ENCODE measurements at places on chromosomes 6 and 20.

- no peak for DNase-seq
These were observed 115.4 kb downstream of the SLC23A2 start for GRCh38 chr20:4885877-4886276.

DNA sequence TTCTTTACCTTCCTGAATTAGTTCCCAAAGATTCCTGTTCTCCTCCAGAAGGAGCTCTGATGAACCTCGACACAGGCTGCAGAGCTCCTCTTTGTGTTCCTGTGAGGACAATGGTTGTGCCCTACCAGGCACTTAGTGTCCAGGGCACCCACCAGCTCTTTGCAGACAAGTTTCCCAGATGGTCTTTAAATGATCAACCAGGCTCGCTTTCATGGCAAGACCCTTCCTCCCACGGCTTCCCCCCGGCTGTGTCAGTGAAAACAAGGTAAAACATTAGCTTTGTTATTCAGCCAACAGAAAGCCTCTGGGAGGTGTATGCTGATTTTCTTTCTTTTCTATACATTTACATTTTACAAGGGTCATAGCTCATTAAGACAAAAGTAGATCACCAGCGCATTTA is 32.3 kb upstream of the CNKSR3 start:
- no peak for DNase-seq

GRCh38 chr20:22430746-22431168 is 153.6 kb downstream of the FOXA2 start:
- no peak for DNase-seq

- no peak for DNase-seq
These were observed 129.7 kb upstream of the FAM83B start for GRCh38 chr6:54716877-54717276.

DNA sequence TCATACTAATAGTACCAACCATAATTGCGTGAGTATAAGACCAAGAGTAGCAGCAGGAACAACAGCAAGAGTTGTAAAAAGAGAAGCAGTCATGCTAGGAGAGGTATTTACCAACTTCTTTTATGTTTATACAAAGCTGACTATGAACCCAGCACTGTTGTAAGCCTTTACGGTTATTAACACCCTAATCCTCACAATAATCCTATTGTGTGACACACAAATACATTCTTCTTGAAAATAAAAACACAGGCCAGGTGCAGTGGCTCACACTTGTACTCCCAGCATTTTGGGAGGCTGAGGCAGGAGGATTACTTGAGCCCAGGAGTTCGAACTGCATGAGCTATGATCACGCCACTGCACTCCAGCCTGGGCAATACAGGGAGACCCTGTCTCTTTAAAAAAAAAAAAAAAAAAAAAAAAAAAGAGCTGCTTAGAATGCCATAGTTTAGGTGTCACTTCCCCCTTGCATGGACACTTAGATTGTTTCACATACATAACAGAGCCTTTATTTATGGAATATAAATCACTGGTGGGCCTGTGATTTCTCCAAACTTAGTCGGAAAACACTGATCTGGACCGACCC is 20.2 kb downstream of the HCK start:
- DNase-seq: peak; percentile 16

DNA sequence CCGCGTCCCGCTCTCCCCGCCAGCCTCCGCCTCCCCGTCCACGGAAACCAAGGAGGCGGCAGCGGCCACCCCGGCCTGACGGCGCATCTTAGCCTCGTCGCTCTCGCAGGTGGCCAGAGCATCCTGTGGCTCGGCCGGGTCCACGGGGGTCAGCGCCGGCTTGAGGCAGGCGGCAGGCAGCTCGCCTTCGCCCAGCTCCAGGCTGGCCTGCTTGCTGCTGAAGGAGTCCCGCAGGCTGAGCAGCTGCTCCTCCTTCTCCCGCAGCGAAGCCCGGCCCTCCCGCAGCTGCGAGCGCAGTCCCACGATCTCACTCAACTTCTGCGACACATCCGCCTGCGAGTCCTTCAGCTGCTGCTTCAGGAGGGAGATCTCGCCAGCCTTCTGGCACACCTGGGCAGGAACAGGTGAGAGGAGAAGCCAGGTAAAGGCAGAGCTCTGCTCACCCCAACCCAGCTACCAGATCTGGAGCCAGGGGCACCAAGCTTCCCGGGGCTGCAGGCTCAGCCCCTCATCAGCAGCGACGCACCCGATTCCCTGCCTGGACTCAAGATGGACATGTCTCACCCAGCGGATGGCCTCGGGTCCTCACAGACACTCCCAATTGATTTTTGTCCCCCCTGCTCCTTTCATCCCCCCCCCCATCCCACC is 5.2 kb upstream of the FASTKD5 start:
- no peak for DNase-seq

- no peak for DNase-seq
These were observed 86.0 kb downstream of the AFG1L start for GRCh38 chr6:108380876-108381275.

- DNase-seq: no peak
These were observed 61.3 kb downstream of the TRERF1 start for GRCh38 chr6:42390228-42390934.

GRCh38 chr6:109102762-109103161 is 7.5 kb downstream of the CEP57L1 start:
- no peak for DNase-seq

DNA sequence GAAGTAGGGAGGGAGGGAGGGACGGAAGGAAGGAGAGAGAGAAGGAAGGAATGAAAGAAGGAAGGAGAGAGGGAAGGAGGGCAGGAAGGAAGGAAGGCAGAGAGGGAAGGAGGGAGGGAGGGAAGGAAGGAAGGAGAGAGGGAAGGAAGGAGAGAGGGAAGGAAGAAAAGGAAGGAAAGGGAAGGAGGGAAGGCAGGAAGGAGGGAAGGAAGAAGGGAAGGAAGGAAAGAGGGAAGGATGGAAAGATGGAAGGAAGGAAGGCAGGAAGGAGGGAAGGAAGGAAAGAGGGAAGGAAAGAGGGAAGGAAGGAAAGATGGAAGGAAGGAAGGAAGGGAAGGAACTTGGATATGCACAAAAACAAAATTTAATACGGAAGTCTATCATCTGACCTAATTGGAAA is 844.5 kb upstream of the DEFB115 start:
- no peak for DNase-seq

DNA sequence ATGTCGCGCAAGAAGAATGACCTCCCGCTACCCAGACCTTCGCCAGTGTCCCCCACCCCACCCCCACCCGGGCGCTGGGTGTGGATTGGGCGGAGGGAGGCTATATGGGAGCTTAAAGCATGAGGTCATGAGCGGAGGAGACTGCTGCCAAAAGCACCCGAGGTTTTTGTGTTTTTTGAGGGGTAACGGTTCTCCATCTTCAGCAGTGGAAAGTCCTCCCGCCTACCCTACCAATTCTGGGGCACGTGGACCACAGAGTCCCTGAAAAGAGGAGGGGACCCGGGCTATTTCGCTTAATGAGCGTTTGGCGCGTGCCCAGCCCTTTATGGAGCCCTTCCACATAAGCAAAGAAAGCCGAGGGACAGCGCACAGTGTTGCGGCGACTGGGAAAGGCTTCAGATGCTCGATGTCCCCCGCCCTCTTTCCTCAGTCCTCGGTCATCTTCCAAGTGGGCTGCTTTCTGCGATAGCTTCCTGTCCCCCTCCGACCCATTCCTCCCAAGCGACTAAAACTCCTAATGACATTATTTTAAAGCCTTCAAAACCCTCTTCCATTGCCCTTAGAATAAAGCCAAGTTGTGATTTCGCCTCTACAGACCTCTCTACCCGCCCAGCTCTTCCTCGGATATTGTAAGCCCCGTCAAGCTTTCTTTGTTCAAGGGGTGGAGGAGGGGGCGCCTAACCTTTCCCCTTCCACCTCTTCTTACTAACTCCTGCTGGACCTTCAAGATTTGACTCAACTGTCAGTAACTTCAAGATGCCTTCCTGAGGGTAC is 2.1 kb upstream of the TRERF1 start:
- DNase-seq: peak; percentile 72

- no peak for DNase-seq
These were observed 37.9 kb upstream of the RFPL4B start for GRCh38 chr6:112309244-112309643.

- no peak for DNase-seq
These were observed 204.7 kb upstream of the ARG1 start for GRCh38 chr6:131368198-131368911.

GRCh38 chr6:127586372-127586771 is 9.4 kb downstream of the C6orf58 start:
- no peak for DNase-seq

- peak; percentile 54 for DNase-seq
These were observed 10.6 kb downstream of the RPS10 start for GRCh38 chr6:34414999-34415858.

- no peak for DNase-seq
These were observed 9.2 kb downstream of the ASF1A start for GRCh38 chr6:118903138-118903537.

DNA sequence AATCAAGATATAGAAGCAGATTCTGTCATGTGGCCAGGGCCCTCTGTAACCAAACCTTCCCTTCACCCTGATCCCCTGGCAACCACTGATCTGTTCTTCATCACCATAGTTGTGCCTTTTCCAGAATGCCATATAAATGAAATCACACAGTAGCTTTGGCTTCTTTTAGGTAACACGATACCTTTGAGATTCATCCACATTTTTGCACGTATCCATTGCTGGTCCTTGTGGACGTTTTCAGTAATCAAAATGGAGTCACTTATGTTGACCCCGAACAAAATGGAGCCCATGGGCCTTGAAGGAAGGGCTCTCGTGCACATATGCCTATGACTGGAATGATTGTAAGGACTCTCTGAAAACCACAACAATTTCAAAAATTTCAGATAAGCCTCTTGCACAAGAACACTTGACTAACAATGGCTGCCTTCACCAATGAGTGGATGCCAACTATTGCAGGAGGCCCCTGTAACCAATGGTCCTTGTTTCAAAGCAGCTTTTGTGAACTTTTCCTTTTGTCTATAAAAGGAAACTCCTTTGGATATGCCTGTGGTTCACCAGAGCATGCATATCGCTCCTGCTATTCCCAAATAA is 84.3 kb upstream of the RALY start:
- peak; percentile 75 for DNase-seq

DNA sequence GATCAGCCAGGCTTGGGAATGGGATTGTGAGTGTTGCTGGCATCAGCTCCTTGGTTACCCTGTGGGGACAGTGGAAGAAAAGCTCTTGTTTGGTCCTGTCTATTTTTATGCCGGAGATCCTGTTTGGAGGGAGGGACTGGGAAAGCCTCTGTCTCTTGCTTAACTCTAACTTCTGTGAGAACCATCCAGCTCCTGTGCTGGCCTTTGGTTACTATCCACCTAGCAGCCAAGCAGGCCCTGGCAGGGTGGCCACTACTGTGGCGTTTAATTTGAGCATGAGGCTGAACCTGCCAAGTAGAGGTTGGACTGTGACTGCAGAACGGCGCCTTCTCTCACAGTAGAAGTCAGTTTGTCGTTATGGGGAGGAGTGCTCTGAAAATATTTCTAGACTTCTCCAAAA is 193.3 kb downstream of the UTRN start:
- DNase-seq: no peak

GRCh38 chr6:151917531-151918329 is 110.2 kb downstream of the ESR1 start:
- no peak for DNase-seq

- DNase-seq: no peak
These were observed 221.7 kb upstream of the ECI2 start for GRCh38 chr6:4356899-4357659.

GRCh38 chr6:41460742-41461336 is 85.3 kb upstream of the FOXP4 start:
- no peak for DNase-seq

DNA sequence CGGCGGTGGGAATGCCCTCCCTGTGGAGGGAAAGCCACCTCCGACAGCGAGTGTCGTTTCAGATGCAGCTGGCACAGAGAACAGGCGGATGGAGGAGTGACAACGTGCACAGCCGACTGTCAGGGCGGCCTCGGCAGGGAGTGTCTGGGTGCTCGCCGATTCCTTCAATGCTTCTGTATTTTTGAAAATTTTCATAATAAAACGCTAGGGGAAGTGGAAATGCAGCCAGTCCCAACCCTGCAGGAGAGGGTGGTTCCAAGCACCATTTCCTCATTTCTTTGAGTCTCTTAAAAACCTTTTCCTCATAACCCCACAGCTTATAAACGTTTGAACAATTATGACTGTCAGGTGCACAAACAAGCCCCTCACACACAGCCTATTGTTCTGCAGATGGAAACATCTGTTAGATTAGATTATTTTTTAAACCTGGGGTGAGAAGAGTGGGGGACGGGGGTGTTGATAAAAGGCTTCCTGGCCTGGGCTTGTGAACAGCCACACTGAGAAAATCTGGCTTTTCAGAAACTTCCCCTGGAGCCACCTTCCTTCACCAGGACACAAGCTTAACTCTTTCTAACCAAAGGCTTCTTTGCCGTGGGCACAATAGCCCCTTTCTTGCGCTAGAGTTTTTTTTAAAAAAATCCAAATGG is 228.9 kb downstream of the ANKRD60 start:
- DNase-seq: no peak

DNA sequence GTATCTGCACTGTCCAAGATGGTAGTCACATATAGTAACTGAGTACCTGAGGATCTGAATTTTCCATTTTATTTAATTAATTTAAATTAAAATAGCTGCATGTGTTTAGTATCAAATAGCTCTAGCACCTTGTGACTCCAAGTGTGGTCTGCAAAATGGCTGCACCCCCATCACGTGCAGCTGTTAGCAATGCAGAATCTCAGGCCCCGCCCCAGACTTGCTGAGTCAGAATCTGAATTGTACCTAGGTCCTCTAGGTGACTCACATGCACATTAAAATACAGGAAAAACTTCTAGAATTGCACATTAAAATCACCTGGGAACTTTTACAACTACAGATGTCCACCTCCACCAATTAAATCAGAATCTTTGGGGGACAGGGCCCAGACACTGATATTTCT is 19.2 kb upstream of the FAM83C start:
- no peak for DNase-seq

DNA sequence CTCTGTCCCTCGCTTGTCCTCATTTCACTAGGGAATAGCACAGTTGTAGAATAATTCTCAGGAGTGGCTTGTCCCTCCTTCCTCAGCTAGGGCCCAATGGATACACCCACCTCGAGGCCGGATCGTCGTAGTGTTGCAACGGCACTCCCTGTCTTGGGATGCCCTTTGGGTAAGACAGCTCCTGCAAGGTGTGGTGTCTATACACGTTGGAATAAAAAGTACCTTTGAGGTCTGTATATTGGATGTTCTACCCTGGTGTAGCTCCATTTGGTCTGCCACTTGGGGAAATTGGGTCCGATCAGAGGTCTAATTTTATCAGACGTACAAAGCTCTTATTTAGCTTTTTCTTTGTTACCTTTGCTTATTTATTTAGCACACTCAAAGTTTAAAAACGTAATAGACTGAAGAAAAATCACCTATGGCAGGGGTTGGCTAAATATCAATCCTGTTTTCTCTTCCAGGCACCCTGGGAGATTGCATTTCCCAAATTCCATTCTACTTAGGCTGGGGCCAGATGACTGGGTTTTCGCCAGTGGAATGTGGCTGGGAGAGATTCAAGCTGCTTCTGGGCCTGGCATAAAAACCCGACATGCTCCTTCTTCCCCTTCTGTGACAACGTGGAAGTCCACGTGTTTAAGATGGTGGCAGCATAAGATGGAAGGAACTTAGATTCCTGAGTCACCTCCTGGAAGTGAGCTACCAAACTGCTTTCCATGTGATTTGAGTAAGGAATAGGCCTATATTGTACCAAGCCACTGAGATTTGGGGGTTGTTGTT is 82.3 kb upstream of the CD83 start:
- peak; percentile 68 for DNase-seq

Data from mesenchymal stem cell (in vitro differentiated cells and primary cell).